GM13976 (cell line): ENCODE measurements at places on chromosomes 5 and 9.

- DNase-seq, result no peak
These were observed 520.0 kb upstream of the C9orf72 start for GRCh38 chr9:28092981-28093936.

DNA sequence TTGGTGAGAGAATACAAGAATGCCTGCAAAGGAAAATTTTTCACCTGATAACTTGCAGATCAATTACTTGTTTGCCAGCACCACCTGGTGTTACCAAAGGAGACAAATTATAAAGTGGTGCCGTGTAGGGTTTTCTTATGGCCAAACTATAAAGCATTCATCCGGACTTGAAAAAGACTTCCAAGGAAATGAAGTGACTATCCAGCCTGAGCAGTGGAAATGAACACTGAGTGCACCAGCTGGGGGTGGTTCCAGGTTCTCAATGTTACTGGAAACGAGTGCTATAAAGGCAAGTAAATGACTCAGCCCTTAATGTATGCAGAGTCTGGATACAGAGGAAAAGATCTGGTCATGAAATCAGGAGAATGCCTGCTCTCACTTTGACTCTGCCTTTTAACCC is 113.1 kb downstream of the DNAH5 start:
- no peak for DNase-seq

- DNase-seq, result no peak
These were observed 2.8 kb upstream of the ADRA1B start for GRCh38 chr5:159913501-159913900.

GRCh38 chr5:56375011-56375410 is 141.9 kb upstream of the ANKRD55 start:
- no peak for DNase-seq

DNA sequence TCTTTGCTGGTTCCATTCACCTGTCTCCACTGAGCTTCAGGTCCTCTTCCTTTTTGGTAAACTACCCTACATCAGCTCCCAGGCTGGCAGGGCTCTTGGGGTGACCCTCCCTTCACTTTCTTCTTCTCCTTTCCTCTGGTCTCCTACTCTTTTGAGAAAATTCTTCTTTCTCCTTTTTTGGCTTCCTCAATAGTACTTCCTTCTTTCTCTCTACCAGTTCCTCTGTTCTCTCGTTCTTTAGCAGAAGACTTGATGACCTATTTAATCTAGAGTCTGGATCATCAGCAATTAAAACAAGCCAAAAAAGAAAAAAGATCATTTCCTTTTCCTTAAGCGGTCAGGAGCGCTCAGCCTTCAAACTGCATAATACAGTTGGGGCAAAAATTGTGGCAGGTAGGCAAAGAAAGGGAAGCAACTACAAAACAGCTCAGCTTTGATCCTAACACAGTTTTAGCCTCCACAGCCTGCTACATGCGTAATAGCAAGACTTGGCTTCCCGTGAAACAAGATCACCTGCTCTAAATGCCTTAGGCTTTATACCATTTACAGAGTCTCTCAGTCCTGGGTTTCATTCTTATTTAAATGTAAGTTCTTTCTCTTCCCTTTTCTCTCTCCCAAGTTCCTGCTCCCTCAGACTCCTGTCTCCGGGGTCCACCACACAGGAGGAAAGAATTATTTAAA is 14.0 kb upstream of the GSN start:
- DNase-seq, result no peak

DNA sequence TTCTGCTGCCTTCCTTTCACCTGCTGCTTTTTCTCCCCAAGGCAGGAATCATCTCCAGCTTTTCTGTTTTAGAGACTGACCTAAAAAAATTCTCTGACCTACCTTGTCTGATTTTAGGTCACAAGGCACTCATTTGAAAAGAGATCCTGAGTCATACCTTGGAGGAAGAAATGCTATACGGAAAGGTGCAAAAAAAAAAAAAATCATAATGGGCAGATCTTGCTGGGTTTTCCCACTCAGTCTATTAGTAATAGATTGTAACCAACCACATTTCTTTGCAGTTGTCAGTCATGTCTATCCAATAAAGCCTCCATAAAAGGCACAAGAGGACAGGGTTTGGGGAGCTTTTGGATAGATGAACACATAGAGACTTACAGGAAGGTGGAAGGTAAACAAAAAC is 70.0 kb downstream of the MTREX start:
- DNase-seq, result no peak

- DNase-seq, result no peak
These were observed 624.6 kb downstream of the PDE4D start for GRCh38 chr5:59268756-59269415.

GRCh38 chr9:33197279-33198152 is 30.4 kb upstream of the B4GALT1 start:
- DNase-seq, result no peak

DNA sequence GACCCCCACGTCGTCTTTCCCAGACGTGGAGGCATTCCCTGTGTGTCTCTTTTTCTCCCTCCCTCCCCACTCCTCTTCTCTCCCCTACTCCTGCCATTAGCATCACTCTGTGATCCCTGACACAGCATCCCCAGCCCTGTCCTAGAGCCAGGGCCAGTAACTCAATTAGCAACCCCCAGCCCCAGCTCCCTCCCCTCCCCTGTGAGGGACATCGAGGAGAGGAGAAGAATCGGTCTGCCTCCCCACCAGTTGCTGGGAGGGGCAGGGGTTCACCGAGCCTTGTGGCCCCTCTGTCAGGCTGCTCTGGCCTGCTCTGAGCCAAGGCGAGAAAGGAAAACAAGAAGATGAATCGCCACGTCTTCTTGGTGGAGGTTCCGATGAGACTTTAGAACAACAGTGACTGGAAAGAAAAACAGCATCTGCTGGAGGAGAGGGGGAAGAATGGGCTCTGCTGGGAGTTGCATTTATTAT is 123.1 kb downstream of the PAPPA start:
- no peak for DNase-seq

DNA sequence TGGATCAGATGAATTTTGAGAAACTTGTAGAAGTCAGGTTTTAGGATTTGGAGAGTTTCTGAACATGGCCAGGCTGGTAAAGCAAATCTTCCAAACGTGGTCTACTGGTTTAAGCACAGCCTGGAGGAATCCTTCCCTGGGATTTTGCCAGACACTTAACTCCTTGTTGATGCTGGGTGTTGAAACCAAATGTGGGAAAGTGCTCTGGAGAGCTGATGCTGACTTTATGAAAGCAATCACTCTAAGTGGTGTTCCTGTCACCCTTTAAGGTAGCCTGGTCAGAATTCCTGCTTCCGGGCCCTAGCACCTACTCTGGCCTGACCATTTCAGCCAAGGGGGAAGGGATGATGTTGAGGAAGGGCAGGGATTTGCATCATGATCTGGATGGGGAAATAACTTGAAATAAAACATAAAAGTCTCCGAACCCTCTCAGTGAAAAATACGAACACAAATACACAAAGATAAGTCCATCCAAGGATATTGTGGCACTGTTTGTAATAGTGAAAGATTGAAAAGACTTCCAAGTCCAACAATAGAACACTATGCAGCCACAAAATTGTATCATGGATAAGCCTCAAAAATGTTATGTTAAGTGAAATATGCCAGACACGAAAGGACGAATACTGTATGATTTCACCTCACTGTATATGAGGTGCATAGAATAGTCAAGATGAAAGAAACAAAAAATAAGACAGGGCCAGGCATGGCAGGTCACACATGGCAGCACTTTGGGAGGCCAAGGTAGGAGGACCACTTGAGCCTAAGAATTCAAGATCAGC is 57.7 kb downstream of the PDE6A start:
- no peak for DNase-seq

DNA sequence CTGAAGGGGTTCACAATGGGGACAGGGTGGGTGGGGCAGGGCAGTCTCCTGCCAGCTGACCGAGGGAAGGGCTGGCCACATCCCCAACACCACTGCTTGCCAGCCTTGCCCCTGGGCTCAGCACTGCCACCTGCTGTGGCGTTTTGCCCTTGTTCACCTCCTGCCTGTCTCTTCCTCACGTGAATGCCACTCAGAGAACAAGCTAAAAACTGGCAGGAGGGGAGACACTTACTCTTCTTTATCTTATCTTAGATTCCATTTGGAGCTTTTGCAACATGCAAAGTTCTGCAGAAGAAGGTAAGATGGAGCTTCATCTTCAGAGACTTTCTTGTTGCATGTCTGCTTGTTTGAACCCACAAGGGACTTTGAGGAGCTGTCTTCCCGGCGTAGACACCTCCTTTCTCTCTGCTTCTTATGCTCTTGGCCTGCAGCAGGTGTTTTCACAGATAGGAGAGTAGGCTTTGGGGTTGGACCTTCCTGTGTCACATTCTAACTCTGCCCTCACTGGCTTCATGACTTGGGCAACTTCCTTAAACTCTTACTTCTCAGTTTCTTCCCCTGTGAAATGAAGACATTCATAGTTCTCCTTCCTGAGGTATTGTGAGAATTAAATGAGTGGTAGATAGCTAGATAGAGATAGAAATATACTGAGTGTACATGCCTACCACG is 4.1 kb downstream of the LRSAM1 start:
- no peak for DNase-seq

DNA sequence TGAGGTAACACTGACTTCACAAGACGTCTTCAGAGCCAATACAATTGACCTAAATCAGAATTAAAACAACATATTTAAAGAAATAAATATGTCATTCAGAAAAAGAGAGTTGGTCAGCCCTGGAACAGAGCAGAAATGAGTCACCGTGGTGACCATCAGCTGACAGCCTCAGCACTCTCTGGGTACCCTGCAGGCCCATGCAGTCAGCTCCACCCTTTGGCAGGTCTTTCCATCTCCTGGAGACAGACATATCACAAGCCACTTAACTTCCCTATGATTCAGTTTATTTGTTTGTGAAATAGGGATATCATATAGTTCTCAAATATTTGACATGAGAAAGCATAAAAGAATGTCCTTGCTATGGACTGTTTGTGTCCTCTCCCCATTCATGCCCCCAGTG is 151.6 kb upstream of the MEF2C start:
- no peak for DNase-seq

- no peak for DNase-seq
These were observed 372.1 kb upstream of the RIOK2 start for GRCh38 chr5:97554977-97555643.

- DNase-seq, result no peak
These were observed 14.7 kb upstream of the MLLT3 start for GRCh38 chr9:20636888-20637440.

- no peak for DNase-seq
These were observed 169.2 kb downstream of the SLIT3 start for GRCh38 chr5:169131616-169132301.

- DNase-seq, result no peak
These were observed 64.0 kb downstream of the OTULIN start for GRCh38 chr5:14728459-14728938.

DNA sequence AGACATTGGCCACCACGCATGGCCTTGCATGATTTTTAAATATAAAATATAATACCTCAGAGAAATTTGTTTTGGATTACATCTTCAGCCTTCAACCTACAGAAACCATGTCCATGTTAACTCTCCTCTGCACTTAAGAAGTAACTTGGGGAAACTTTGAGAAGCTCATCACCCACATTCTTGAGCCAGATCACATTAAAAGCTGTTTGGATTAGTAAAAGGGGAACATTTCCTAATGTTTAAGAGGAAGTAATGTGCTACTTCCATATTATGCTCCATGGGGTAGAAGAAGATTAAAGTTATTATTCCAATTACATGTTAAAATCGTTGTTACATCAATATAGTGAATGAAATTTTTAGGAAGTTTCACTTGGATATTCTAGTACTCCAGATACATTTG is 10.4 kb upstream of the CEP120 start:
- no peak for DNase-seq

DNA sequence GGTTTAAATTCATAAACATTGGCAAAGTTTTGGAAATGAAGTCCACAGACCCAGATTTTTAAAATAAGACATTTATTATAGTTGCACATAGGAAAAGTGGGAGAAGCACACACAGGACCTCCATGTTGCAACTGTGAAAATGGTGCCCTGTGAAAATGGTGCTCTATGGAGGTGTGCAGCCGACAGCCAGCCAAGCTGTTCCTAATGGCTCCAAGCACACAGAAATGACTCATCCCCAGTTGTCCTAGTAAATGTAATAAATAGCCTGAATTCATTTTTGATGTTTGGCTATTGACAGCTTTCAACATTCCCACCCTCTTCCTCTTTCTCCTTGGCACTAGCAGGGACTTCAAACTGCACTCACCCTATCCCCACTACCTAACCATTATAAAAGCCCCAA is 590.9 kb downstream of the CAAP1 start:
- no peak for DNase-seq

DNA sequence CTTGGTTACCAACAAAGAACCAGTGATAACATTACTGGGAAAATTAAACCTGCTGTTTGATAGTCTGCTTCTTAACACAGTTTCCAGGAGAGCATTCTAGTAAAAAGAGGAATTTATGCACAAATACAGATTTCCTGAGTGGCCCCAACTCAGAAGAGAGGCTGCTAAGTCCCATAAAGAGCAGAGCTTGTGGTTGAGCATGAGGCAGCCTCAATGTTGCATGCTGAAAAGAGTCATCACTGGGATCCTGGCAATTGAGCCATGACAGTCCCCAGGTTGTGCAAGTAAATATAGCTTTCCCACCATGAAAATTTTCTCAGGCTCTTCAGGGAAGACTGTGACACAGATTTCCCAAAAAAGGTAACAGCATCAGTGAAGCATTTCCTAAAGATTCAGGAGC is 47.5 kb upstream of the ADRB2 start:
- DNase-seq, result no peak

- DNase-seq, result no peak
These were observed 37.5 kb downstream of the TJP2 start for GRCh38 chr9:69211424-69212036.

DNA sequence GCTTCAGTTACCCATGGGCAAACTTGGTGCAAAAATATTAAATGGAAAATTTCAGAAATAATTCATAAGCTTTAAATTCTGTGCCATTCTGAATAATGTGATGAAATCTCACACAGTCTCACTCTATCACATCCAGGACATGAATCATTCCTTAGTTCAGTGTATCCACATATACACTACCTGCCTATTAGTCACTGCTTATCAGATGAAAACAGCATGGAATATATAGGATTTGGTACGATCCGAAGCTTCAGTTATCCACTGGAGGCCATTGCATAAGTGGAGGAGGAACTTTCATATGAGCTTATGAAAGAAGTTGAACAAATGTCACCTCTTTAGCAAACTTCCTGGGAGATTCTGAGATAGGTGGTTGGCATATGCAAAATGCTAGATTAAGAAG is 64.2 kb downstream of the GAPVD1 start:
- no peak for DNase-seq

DNA sequence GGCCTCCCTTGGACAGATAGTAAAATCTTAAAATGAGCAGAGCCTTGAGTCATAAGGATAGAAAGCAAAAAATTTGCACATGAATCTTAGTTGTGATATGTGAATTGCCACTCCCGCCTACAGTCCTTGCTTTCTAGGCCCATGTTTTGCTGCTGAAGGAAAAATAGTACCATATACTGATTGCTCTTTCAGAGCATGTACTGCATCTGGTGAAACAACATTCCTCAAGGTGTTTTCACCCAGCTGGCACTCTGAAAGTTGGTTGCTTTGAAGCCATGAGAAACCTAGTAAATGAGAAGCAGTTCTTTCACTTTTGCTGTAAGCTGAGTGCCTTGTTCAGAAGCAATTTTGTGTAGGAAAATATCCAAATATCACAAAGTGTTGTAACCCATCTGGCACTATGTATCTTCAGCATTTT is 10.3 kb downstream of the CDC37L1 start:
- DNase-seq, result no peak

GRCh38 chr9:82720515-82720914 is 342.4 kb downstream of the RASEF start:
- DNase-seq, result no peak
